Activated T-helper 17 cell treated with anti-CD3 and anti-CD28 coated beads, Interleukin-2, amount 50 U/mL, for 72 hours (primary cell): ENCODE measurements at places on chromosomes 2 and 18.

GRCh38 chr2:239092571-239093294 is 244.8 kb downstream of the TWIST2 start:
- ATAC-seq = no peak

GRCh38 chr2:85503851-85504777 is 34.9 kb upstream of the MAT2A start:
- ATAC-seq = no peak

DNA sequence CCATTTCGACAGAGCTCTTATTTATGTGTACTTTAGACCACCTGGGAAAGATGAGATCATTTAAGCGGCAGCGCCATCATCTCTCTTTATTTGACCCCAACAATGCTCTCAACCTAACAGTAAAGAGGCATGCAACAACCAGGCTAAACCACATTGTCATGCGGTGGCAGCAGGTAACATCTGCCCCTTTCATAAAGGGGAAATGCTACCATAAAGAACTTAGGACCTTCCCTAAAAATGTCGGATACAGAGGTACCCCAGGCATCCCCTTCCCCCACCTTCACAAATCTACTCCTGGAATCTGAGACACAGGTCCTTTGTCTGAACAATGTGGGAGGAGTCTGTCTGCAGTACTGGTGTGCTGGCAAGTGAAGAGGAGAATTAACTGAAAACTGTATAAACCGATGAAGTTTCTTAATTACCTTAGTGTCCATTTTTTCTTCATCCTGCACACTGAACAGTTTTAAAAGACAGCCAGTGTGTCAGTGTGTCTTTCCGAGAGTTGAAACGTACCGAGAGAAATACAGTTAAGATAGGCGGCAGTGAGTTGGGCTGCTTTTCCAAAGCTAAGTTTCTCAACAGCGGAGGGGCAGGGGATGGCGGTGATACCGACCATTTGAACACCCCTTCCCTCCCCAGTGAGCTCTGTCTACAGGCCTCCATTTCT is 1.9 kb downstream of the MEX3C start:
- no peak for ATAC-seq

GRCh38 chr2:174326161-174327020 is 8.4 kb upstream of the SP9 start:
- no peak for ATAC-seq

- ATAC-seq = no peak
These were observed 396.3 kb downstream of the TRIB2 start for GRCh38 chr2:13113002-13113401.
